ENCODE measurements at places on chromosomes 11 and 22.

- no peak for DNase-seq
These were observed 207.7 kb upstream of the TBCEL start for GRCh38 chr11:120816176-120816575.

GRCh38 chr11:72514331-72514730, 80.0 kb upstream of the CLPB start:
- no peak for DNase-seq

GRCh38 chr11:67252831-67253239, 13.4 kb upstream of the GRK2 start:
- DNase-seq, result no peak

DNA sequence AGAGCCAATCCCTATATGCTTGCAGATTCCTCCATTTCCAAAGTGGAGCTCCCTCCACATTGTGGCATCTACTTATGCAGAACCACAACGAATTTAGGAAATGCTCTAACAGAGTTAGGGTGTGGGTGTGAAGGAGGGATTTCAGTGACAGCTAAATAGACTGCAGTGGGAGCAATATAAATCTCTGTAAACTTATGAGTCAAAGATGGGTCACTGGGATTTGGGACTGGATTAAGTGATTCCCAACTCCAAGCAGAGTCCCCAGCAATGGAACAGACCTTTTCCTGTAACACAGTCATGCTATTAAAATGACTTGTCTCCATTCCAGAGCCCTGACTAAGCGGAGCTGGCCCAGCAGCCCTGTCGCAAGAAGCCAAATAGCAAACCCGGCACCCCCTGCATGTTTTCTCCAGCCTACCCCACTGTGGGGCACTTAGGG, 36.6 kb downstream of the RPL27A start:
- DNase-seq, result no peak

DNA sequence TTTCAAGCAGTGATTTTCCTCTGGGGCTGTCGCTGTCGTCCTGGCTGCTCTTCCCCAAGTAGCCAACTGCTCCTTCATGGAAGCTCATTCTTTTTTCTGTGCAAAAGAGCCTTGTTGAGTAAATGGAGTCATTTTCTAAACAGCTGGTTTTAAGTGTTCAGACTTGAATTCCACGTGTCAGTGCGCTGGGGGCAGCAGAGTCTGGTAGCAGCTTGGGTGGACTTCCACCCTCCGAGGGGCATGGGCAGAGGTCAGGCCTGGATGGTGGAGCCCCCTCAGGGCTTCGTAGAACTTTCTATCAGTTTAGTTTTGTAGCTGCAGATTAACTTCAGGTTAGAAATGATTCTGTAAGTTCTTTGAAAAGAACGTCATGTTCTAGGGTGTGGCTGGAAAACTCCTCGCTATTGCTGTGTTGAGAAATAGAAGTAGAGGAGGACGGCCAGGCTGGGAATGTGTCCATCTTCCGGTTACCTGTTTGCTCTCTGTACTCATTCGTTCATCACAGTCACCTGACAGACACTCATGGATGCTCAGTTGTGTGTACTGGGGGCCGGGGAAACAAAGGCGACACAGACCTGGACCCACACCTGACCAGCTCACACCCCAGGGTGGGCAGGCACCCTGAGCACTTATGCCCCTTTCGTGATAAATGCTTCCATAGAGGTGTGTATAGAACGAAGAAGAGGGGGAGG, 270.7 kb downstream of the TBC1D22A start:
- no peak for DNase-seq

DNA sequence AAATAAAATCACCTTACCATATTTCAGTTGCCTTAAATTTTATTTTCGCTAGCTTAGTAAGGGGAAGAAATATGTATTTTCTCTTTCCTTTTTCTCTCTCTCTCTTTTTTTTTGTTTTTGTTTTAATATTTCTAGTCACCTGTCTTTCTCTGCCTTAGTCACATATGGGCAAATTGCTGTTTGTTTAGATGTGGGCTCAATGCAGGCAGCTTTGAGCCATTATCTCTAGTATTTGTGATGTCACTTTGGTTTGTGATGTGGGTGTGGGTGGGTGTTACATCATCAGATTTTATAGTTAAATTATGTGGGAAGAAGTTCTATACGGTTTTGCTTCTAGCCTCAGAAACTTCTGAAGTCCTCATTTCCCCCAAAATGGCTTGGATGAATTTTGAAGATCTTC, at the start of gene C22orf31:
Gene C22orf31 (minus strand): TSS at position 59 of the 400 bp plus-strand sequence. CDS start 39 bp downstream, at position 20.
- DNase-seq, result no peak
